ENCODE measurements at places on chromosomes 11 and 22. TPM values are rescaled to one million over a fixed set of nuclear protein-coding genes. Genes with fewer than 3 reads are reported as not detected.

The CATSPERZ gene
- total RNA-seq: not detected

DNA sequence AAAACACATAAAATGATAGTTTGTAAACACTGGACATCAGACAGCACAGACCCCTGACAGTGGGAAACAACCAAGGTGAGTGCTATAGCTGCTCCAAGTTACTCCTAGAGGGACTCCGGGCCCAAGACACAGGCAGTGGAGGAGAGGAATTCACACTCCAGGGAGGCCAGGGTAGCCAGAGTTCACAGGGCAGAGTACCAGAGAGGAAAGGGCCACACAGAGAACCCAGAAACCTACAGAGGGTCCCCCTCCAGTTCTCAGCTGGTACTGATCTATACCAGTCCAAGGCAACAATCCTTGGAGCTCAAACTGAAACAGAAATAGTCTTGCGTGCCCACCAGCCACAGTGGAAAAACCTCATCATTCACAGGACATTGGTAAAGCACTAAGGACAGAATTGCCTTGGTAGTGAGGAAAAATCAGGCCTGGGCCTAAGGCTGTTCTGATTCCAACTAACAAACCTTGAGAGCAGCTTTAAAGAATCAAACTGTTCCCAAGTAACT lies 7.6 kb downstream of the VPS37C start:
- no peak for DNase-seq

- no peak for DNase-seq
These were observed 66.6 kb upstream of the CREB3L1 start for GRCh38 chr11:46210856-46211255.

DNA sequence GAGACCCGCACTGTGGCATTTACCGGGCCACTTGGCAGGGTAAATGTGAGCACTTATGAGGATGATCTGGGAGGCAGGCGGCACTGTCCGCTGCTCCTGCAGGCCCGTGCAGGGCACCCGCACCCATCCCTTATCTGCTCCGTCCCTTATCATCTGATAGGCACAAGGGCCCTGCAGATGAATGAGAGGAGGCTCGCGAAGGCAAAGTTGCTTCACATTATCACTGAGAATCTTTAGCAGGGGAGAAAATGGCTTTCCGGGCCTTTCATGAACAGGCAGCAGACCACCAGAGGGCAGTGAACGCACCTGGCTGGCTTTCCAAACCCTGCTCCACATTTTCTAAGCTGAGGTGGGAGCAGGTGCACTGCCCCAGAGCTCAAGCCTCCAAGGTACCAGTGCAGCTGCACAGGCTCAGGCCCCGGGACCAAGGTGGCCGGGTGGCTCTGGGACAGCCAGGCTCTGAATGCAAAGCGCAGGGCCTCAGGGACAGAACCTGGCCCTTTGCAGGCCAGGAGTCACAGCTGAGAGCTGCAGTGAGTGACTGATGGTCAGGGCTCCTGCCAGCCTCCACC lies 165.6 kb downstream of the SHANK2 start:
- no peak for DNase-seq

The DRD4 gene
- total RNA-seq: not detected

DNA sequence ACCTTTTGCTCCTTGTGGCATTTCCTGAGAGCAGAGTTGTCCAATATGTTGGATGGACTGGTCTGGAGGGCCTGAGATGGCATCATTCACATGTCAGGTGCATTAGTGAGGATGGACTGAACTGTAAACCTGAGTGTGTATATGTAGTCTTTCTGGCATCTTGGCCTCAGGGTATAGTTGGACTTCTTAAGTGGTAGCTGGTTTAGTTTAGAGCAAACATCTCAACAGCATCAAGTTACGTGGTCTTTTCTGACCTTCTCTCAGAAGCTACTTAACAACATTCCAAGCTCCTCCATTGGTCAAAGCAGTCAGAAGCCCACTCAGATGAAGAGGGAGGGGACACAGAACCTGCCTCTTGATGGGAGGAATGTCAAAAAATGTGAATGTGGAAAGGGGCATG lies 829.9 kb downstream of the METTL15 start:
- DNase-seq: no peak

GRCh38 chr11:61090982-61091372 lies 11.3 kb upstream of the CD5 start:
- DNase-seq: no peak

GRCh38 chr11:60743058-60743457 lies 13.6 kb upstream of the MS4A15 start:
- DNase-seq: no peak

The POTEH gene
- total RNA-seq: not detected

DNA sequence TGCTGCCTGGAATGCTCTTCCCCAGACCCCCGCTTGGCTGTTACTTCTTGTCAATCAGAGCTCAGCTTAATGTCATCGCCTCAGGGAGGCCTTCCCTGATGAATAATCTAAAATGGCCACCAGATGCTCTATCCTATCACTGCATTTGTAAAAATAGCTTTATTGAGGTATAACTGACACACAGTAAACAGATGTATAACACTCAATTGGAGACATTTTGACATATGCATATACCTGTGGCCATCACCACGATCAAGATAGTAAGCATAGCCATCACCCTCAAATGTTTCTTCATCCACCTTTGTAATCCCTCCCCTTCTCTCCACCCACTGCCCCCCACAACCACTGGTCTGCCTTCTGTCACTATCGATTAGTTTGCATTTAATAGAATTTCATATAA lies 36.6 kb upstream of the NECTIN1 start:
- DNase-seq: no peak

GRCh38 chr22:49243335-49243734 lies 584.3 kb downstream of the BRD1 start:
- no peak for DNase-seq

The MMP8 gene
- not detected for total RNA-seq
